ENCODE measurements at places on chromosomes 5 and 9. TPM values are rescaled to one million over a fixed set of nuclear protein-coding genes. Genes with fewer than 3 reads are reported as not detected.

TAF11L4 gene
- total RNA-seq, result not detected

SLC26A2 gene
- 6.9 TPM for total RNA-seq

NDUFS6 gene
- total RNA-seq, result 71.5 TPM

INSYN2B gene
- total RNA-seq, result 0.25 TPM

PCDHA9 gene
- total RNA-seq, result 0.03 TPM

ZNF354B gene
- total RNA-seq, result 7.4 TPM

ALDOB gene
- 0.40 TPM for total RNA-seq

ATP10B gene
- total RNA-seq, result not detected

SLC6A3 gene
- total RNA-seq, result not detected

SREK1 gene
- total RNA-seq, result 32.5 TPM

SLC6A19 gene
- total RNA-seq, result not detected

MTX3 gene
- 11.0 TPM for total RNA-seq

TRPM6 gene
- 0.26 TPM for total RNA-seq

NSMF gene
- total RNA-seq, result 18.4 TPM

SPINK4 gene
- total RNA-seq, result not detected

GDA gene
- total RNA-seq, result not detected

PCDHGB7 gene
- 10.4 TPM for total RNA-seq

C7 gene
- 779 TPM for total RNA-seq
